OCI-M1 (cell line): ENCODE measurements at places on chromosomes 11 and 22.

DNA sequence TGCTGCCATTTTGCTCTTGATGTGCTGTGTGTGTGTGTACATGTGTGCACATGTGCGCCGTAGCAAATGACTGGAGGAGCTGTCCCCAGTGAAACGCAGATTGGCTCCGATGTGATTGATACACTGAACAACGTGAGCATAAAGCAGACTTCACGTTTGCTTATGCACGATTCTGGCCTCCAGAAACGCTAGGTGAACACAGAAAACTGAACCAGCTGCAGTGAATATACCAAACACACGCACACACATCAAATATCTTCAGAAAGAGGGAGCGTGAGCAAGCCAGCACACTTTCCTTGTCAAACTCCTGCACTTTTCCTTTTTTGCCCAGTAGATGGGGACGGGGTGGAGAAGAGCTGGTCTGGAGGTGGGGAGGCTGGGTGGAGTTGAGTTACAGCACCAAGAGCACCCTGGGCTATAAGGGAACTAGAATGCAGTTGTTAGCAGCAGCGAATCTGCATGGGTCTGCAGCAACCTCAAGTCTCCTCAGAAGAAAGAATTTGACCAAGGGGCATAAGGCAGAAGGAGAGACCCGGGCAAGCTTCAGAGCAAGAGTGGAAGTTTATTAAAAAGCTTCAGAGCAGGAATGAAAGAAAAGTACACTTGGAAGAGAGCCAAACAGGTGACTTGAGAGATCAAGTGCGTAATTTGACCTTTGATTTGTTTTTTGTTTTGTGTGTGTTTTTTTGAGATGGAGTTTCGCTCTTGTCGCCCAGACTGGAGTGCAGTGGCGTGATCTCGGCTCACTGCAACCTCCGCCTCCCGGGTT is 77.8 kb upstream of the CADM1 start:
- DNase-seq, result no peak

- DNase-seq, result peak; percentile 84
These were observed 1286.5 kb upstream of the TENM4 start for GRCh38 chr11:80727315-80727714.

- peak; percentile 46 for DNase-seq
These were observed 492.9 kb upstream of the KIRREL3 start for GRCh38 chr11:127493330-127494022.

- peak; percentile 32 for DNase-seq
These were observed 5.8 kb downstream of the MS4A6E start for GRCh38 chr11:60332846-60333245.

DNA sequence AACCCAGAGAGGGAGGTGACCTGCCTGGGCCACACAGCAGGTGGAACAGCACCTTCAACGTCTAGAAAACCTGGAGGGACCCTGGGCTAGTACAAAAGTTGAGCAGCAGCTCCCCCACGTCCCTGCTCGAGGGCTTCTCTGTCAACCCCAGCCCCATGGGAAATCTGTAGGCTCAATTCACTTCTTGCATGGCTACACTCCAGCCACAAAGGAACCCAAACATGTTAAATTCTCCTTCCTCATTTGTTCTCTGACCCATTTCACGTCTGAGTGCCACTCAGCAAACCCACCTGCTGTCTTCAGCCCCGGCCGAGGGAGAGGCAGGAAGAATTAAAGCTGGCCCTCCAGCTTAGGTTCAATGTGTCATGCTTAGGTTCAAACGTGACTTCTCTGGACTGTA is 418.5 kb downstream of the MIAT start:
- DNase-seq, result no peak

DNA sequence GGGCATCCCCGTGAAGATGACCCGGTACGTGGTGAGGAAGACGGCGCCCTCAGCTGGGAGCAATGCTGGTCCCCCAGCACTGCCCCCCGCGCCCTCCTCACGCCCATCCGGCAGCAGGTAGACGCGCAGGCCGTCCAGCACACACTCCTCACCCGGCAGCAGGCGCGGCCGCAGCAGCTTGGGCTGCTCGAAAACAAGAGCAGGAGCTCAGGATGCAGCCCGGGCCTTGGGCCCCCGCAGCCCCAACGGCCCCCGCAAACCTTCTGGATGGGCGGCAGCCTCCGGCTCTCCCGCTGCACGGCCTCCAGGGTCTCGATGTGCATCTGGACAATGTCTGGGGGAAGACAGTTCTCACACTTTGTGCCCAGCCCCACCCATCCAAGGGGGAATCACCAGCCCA is 13.3 kb downstream of the SBF1 start:
- DNase-seq, result no peak

GRCh38 chr22:33920197-33920540 is at the start of gene LARGE1:
TSS of gene LARGE1 (minus strand) at chr22:33920476.
- no peak for DNase-seq

DNA sequence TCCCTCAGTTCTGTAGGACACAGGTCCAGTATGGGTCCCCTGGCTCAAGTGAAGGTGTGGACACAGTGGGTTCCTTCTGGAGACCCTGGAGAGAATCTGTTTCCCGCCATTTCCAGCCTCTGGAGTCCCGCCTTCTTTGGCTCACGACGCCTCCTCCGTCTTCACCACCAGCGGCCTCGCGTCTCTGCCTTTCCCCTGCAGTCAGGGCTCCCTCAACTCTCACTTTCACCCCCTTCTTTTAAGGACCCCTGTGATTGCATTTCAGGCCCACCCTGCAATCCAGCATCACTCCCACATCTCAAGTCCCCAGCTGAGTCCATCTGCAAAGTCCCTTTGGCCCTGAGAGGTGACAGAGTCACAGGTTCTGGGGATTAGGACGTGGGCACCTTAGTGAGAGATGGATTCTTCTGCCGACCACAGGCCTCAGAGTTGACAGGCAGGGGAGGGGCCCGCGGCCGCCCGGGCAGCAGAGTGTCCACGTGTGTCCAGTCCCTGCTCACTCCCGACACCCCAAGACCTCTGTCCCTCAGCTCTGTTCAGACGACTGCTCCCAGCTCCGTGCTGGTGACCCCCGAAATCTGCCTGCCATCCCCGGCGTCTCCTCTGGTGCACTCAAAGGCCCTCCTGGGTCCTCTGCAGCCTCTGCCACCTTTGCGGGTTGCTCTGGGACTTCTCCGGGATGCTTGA is 36.9 kb upstream of the KRTAP5-7 start:
- no peak for DNase-seq

- DNase-seq, result no peak
These were observed 114.4 kb downstream of the PTPRJ start for GRCh38 chr11:48094643-48095339.

GRCh38 chr11:103344886-103345285 is 235.7 kb downstream of the DYNC2H1 start:
- DNase-seq, result no peak

- DNase-seq, result no peak
These were observed 5.1 kb upstream of the ARFGAP3 start for GRCh38 chr22:42862045-42862734.

DNA sequence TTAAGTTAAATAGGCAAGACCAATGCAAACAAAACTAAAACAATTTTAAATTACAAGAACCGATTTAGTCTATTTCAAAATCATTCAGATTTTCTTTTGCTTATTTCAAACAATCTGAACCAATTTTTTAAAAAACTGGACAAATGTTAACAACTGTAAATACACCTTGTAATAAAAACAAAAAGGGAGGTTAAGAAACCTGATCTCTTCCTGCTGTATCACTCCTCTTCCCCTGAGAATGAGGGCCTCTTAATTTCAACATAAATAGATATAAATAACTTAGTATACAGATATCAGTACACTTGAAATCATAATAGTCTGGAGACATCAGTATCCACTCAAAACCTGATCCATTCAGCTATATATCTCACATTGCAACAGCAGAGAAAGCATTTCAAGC is 346.6 kb downstream of the TTC28 start:
- DNase-seq, result no peak

DNA sequence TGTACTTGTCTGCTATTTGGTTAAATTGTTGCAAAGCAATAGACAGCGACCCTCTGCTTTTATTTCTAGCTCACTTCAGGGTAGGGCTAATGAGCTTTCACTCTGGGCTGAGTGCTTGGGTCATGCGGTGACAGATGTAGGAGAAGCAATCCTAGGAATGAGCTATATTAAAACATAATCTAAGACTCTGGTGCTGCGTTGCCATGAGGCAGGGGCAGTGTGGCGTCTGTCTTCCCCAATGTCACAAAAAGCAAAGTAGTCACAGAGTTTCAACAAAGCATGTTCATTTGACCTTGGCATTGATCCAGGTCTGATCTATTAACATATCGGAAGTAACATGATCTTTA is 55.5 kb upstream of the GRAMD1B start:
- DNase-seq, result no peak

- no peak for DNase-seq
These were observed 41.3 kb downstream of the ADAMTS15 start for GRCh38 chr11:130489716-130490115.
